Stimulated activated CD8-positive, alpha-beta memory T cell treated with anti-CD3 and anti-CD28 coated beads, Interleukin-12 subunit alpha, Interleukin-12 subunit beta, amount 100 ng/mL, for 1 hour (primary cell): ENCODE measurements at places on chromosomes 11 and 22.

DNA sequence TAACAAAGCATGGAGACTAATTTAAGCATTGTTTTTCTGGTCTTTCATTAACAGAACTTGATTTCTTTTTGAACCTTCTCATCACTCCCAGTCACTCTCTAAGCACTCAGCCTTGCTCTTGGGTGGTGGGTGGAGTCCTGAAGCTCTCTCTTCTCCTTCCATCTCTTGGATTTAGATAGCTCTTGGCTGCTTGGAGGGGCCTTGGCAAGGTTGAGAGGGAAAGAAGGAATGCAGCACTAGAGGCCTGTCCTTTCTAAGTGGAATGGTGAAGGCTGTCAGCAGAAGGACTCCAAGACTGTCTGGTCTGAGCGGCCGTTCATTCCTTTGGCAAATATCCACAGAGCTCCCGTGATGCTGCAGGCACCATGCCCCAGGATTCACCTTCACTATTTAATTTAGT is 168.6 kb upstream of the E2F8 start:
- DNase-seq: no peak

DNA sequence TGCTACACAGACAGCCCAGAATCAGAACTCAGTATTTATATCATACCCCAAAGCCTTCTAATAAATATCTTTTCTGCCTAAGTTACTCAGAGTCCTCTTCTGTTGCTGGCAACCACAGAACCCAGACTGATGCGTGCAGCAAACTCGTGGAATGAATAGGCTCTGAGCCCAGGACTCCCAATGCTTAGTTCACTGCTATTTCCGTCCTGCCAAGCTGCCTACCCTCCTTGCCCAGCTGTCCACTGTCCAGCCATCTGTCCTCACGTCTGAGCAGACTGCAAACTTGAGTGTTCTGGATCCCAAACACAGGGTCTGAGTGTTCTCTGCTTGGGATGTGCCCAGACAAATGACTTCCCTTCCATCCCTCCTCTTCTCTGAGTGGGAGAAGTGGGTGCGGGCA is 19.4 kb downstream of the PTPN5 start:
- no peak for DNase-seq

GRCh38 chr22:42644422-42645340 is 4.3 kb upstream of the ATP5MGL start:
- no peak for DNase-seq

DNA sequence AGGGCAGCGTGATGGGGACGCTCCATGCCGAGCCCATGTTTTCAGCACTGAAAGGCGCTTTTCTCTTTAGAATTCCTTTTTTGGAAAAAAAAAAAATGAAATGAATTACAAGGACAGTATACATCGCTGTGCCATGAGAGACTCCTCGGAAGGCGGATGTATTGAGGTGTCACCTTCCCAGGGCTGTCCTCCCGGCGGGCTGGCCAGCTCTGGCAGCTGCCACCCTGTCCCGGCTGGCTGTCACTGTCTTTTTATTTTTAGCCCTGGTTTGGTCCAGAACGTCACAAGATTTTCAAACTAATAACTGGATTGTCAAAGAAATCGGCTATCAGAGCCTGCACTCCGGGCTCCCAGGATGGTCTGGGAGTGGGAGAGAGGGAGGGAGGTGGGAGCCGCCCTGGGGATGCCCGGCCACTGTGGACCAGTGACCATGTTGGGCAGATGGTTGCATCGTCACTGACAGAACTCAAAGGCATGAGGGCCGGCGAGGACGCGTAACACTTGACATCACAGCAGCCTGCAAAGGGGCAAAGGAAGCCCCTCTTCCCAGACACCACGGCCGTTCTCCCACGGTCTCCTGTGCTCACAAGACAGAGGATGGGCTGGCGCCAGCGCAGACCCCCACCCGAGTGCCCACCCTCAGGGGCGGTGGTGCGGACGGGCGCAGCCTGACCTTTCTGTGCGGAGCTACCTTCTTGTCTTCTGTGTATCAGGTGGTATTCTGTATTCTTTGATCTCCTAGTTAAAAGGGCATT is 392.9 kb downstream of the TBC1D22A start:
- DNase-seq: no peak

GRCh38 chr11:61567286-61568061 is 13.4 kb downstream of the SYT7 start:
- DNase-seq: peak; percentile 60

GRCh38 chr11:3905080-3905953 is 49.9 kb downstream of the STIM1 start:
- peak; percentile 40 for DNase-seq

DNA sequence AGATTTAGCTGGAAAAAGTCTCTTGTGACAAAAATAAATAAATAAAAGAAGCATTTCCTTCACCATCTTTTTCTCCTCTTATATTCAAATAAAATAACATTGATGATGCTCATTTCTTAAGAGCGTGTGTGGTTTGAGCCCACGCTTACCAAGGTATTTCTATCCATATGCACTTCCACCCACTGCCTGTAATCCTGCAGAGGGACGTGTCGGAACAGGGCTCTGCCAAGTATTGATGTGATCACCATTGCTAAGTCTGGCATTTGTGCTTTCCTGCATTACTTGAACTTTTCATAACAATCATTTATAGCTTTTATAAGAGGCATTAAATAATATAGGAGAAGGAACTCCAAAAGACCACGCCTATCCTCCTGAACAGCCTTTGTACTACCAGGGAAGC is 107.6 kb downstream of the SHANK2 start:
- DNase-seq: no peak

- DNase-seq: no peak
Observed at GRCh38 chr11:126452241-126453101, 97.0 kb downstream of the ST3GAL4 start.

- DNase-seq: no peak
Observed at GRCh38 chr22:45285263-45286058, 712 bp downstream of the UPK3A start.

- no peak for DNase-seq
Observed at GRCh38 chr11:124297921-124298320, 15.8 kb downstream of the OR8D1 start.

DNA sequence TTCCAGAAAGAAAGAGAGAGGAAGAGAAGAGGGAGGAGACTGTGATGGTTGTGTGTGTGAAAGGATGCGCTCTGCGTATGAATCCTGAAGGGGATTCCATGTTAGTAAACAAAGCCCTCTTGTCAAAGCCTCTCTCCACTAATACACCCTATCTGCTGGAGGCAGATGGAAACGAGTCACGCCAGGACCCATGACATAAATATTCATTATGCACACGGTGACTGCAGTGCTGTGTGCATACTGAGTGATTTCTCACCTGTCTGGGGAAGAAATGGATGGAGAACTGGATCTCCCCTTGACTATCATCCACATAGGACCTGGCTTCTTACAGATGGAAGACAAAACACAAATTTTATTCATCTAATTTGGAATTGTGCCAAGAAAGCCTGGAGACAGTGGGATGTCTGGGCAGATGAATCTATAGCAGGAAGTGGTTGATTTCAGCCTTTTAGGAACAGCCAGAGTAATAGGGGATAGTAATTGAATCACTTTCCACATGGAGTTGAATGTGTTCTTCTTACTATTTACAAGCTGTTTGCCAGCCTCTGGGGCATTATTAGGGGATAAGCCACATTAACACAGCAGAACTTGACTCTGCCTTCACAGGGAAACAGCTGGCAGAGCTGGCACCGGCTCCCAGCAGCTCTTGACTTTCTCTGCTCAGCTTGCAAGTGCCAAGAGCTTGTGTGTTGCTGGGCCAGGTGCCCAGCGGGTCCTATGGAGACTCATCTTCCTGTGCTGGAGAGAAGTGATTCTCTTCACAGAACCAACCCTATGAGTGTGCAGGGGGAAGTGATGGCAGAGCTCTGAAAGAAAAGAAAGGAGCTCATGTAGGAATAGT is 9.0 kb downstream of the MTNR1B start:
- no peak for DNase-seq
